ENCODE measurements at places on chromosomes 16 and 17. TPM values are rescaled to one million over a fixed set of nuclear protein-coding genes. Genes with fewer than 3 reads are reported as not detected.

TBC1D3E gene
- total RNA-seq: 13.3 TPM

PRRT2 gene
- total RNA-seq: 0.98 TPM

KRT16 gene
- not detected for total RNA-seq

SLC4A1 gene
- total RNA-seq: not detected

NPLOC4 gene
- 174 TPM for total RNA-seq

ZC3H18 gene
- total RNA-seq: 85.0 TPM

WNT9B gene
- not detected for total RNA-seq

TEKT5 gene
- 0.28 TPM for total RNA-seq

RND2 gene
- not detected for total RNA-seq

YPEL3 gene
- 25.8 TPM for total RNA-seq

RPGRIP1L gene
- 7.6 TPM for total RNA-seq

DOC2B gene
- total RNA-seq: 3.7 TPM

COX6A2 gene
- total RNA-seq: not detected

NPIPA3 gene
- not detected for total RNA-seq

- H3K27me3 ChIP-seq: peaks cover 8% of the 10 kb centered on the region
- no peaks in the 10 kb centered on the region for H3K36me3 ChIP-seq
- H3K4me1 ChIP-seq: no peaks in the 10 kb centered on the region
Observed at GRCh38 chr17:73319766-73320165, 8.0 kb upstream of the CDC42EP4 start.

GRCh38 chr17:51937264-51937663 lies 221.2 kb downstream of the CA10 start:
- H3K4me1 ChIP-seq: no peaks in the 10 kb centered on the region
- H3K4me3 ChIP-seq: no peak overlapping the region
- H3K27me3 ChIP-seq: no peaks in the 10 kb centered on the region
- no peak overlapping the region for H3K27ac ChIP-seq
- H3K36me3 ChIP-seq: no peaks in the 10 kb centered on the region

DNA sequence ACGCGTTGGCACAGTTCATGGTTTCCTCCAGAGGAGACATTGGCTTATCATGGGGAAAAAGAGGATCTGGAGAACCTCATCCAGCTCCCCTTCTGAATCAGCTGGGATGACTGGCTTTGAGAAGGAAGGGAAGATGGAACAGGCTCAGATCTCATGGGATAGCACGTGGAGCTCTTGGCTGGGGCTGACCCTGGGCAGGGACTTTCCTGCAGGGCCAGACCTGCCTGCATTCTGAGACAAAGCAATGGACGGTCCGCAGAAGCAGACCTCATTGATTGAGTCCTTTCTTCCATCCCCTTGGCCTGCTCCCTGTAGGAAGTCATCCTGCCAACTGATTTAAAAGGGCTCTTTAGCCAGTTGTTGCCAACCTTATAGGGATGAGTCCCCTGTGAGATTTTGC lies 26.2 kb downstream of the PLCD3 start:
- no peak overlapping the region for H3K27ac ChIP-seq
- H3K27me3 ChIP-seq: no peaks in the 10 kb centered on the region
- peaks cover 2% of the 10 kb centered on the region for H3K4me1 ChIP-seq
- peaks cover 7% of the 10 kb centered on the region for H3K36me3 ChIP-seq
- DNase-seq: no peak

GRCh38 chr17:4201226-4201625 lies 58.2 kb downstream of the CYB5D2 start:
- H3K36me3 ChIP-seq: peaks cover 11% of the 10 kb centered on the region
- H3K27ac ChIP-seq: no peak overlapping the region
- H3K4me3 ChIP-seq: no peak overlapping the region
- no peaks in the 10 kb centered on the region for H3K27me3 ChIP-seq
- DNase-seq: no peak
- no peaks in the 10 kb centered on the region for H3K4me1 ChIP-seq

GRCh38 chr16:3789375-3790099 lies 72.2 kb upstream of the TRAP1 start:
- H3K27me3 ChIP-seq: no peaks in the 10 kb centered on the region
- H3K4me1 ChIP-seq: peaks cover 46% of the 10 kb centered on the region
- peak overlapping the region; percentile 85 for H3K27ac ChIP-seq
- DNase-seq: no peak
- H3K36me3 ChIP-seq: peaks cover 17% of the 10 kb centered on the region

DNA sequence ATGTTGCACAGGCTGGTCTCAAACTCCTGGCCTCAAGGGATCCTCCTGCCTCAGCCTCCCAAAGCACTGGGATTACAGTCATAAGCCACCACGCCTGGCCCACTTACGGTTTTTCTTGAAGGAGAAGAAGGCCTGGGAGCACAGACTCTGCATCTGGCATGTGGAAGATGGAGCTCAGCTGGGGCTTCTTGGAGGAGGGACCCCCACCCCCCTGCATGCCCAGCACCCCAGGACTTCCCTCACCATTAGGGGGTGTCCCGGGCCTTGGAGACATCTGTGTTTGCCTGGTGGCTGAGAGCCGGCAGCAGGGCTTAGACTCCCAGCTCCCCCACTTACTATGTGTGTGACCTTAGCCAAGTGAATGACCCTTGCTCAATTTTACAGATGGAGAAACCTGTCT lies 204.7 kb downstream of the ZNF423 start:
- H3K36me3 ChIP-seq: peaks cover 11% of the 10 kb centered on the region
- no peak overlapping the region for H3K27ac ChIP-seq
- H3K4me3 ChIP-seq: no peak overlapping the region
- no peaks in the 10 kb centered on the region for H3K4me1 ChIP-seq

GRCh38 chr17:63826468-63827001 lies 696 bp upstream of the PSMC5 start:
- DNase-seq: no peak
- H3K4me1 ChIP-seq: peaks cover 61% of the 10 kb centered on the region
- peak overlapping the region; percentile 99 for H3K4me3 ChIP-seq
- H3K27me3 ChIP-seq: no peaks in the 10 kb centered on the region
- H3K27ac ChIP-seq: peak overlapping the region; percentile 99

- no peak overlapping the region for H3K27ac ChIP-seq
- peaks cover 4% of the 10 kb centered on the region for H3K36me3 ChIP-seq
- no peak overlapping the region for H3K4me3 ChIP-seq
- no peaks in the 10 kb centered on the region for H3K27me3 ChIP-seq
- DNase-seq: no peak
Observed at GRCh38 chr16:87816507-87817100, 50.8 kb upstream of the KLHDC4 start.

GRCh38 chr17:68344701-68345136 lies 53.4 kb downstream of the ARSG start:
- H3K4me1 ChIP-seq: peaks cover 64% of the 10 kb centered on the region
- H3K27me3 ChIP-seq: no peaks in the 10 kb centered on the region
- no peaks in the 10 kb centered on the region for H3K36me3 ChIP-seq
- peak overlapping the region; percentile 91 for H3K27ac ChIP-seq
- peak; percentile 69 for DNase-seq

DNA sequence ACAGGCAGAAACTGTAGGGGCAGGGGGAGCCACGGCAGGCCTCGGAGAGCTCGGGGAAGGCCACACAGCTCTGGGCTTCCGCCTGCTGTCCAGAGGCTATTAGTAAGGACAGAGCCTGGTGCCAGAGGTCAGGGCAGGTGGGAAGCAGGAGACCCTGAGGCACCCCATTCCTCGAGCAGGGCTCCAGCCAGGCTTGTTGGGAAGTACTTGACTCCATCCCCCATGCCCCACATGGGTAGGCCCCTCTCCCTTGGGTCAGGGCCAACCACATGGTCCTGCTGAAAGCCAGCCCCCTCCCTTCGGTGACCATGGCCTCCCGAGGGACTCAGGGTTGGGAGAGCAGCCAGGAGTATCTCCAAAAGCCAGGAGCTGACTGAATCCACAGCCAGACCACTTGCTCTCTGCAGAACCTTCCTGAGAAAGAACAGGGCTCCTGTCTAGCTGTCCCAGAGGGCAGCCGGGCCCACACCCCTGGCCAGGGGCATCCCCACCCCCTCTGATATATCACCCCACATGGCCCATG lies 17.4 kb upstream of the MPRIP start:
- H3K4me1 ChIP-seq: no peaks in the 10 kb centered on the region
- H3K36me3 ChIP-seq: no peaks in the 10 kb centered on the region
- H3K4me3 ChIP-seq: no peak overlapping the region

DNA sequence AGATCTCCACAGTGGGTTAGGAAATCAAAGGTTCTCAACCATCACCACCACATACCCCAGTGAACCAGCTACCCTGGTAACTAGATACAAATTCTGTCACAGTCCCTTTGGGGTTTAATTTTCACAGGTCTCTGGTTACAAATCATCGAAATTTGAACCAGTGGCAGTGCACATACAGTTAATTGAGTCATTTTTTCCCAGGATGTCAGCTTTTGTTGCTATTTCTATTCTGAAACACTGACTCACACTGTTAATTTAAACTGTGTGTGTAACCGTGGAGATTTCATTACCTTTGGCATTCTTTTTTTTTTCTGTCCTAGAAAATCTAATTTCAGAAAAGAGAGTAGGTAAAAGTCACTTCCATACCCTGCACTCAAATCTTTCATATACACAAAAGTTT lies 511.5 kb downstream of the TOX3 start:
- no peak for DNase-seq
- H3K27ac ChIP-seq: no peak overlapping the region
- no peaks in the 10 kb centered on the region for H3K36me3 ChIP-seq
- no peaks in the 10 kb centered on the region for H3K4me1 ChIP-seq
- no peak overlapping the region for H3K4me3 ChIP-seq

GRCh38 chr16:73143576-73144422 lies 95.9 kb upstream of the ZFHX3 start:
- no peak overlapping the region for H3K4me3 ChIP-seq
- H3K27me3 ChIP-seq: peaks cover 4% of the 10 kb centered on the region
- no peaks in the 10 kb centered on the region for H3K36me3 ChIP-seq
- no peak overlapping the region for H3K27ac ChIP-seq

GRCh38 chr16:2842340-2843000 lies 12.4 kb downstream of the ZG16B start:
- DNase-seq: peak; percentile 95
- H3K36me3 ChIP-seq: no peaks in the 10 kb centered on the region
- no peaks in the 10 kb centered on the region for H3K27me3 ChIP-seq
- peak overlapping the region; percentile 96 for H3K27ac ChIP-seq
- H3K4me1 ChIP-seq: peaks cover 47% of the 10 kb centered on the region
- H3K4me3 ChIP-seq: peak overlapping the region; percentile 93

- H3K27me3 ChIP-seq: no peaks in the 10 kb centered on the region
- H3K4me1 ChIP-seq: peaks cover 26% of the 10 kb centered on the region
- DNase-seq: no peak
- no peak overlapping the region for H3K4me3 ChIP-seq
- no peak overlapping the region for H3K27ac ChIP-seq
- H3K36me3 ChIP-seq: no peaks in the 10 kb centered on the region
Observed at GRCh38 chr16:68420366-68420942, 27.9 kb downstream of the SMPD3 start.

GRCh38 chr17:17545031-17545820 lies 46.3 kb downstream of the PEMT start:
- no peaks in the 10 kb centered on the region for H3K36me3 ChIP-seq
- H3K27ac ChIP-seq: no peak overlapping the region
- no peak overlapping the region for H3K4me3 ChIP-seq
- H3K27me3 ChIP-seq: no peaks in the 10 kb centered on the region
- no peak for DNase-seq

DNA sequence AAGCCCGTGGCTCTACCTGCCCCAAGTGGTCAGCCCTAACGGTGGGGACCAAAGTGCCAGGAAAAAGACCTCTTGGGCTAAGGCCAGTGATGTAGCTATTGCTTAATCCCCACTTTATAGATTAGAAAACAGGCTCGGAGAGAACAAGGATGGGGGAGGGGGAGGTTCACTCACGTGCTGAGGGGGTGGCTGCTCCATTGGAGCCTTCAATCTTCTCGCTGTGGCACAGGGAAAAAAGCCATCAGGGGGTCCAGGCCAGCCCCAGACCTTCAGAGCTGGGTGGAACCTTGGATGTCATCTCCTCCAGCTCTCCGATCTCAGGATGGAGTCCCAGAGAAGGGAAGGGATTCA lies 45.9 kb downstream of the SRCIN1 start:
- no peaks in the 10 kb centered on the region for H3K36me3 ChIP-seq
- H3K4me1 ChIP-seq: peaks cover 33% of the 10 kb centered on the region
- DNase-seq: no peak
- H3K4me3 ChIP-seq: no peak overlapping the region
- H3K27me3 ChIP-seq: peaks cover 49% of the 10 kb centered on the region

GRCh38 chr16:23270654-23271053 lies 31.4 kb upstream of the SCNN1B start:
- no peaks in the 10 kb centered on the region for H3K36me3 ChIP-seq
- DNase-seq: no peak
- no peak overlapping the region for H3K4me3 ChIP-seq
- H3K27me3 ChIP-seq: peaks cover 12% of the 10 kb centered on the region
- no peak overlapping the region for H3K27ac ChIP-seq

DNA sequence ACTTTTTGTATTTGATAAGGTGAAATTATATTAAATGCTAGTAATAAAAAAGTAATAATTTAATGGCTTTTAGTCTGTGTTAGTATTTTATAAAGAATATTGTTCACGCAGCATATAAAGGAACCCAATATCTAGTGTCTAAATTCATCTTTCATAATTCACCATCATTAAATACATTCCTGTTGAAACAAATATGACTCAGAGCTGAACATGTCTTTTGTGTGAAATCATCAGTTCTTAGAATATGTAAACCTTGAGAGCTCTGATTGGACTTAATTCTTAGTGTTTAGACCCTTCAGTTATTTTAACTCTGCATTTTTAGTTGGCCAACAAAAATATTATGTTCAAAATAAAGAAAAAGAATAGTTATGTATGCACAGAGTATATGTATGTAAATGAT lies 71.8 kb downstream of the ABHD15 start:
- H3K36me3 ChIP-seq: peaks cover 5% of the 10 kb centered on the region
- DNase-seq: no peak
- no peaks in the 10 kb centered on the region for H3K27me3 ChIP-seq
- H3K4me1 ChIP-seq: peaks cover 4% of the 10 kb centered on the region
- no peak overlapping the region for H3K4me3 ChIP-seq

DNA sequence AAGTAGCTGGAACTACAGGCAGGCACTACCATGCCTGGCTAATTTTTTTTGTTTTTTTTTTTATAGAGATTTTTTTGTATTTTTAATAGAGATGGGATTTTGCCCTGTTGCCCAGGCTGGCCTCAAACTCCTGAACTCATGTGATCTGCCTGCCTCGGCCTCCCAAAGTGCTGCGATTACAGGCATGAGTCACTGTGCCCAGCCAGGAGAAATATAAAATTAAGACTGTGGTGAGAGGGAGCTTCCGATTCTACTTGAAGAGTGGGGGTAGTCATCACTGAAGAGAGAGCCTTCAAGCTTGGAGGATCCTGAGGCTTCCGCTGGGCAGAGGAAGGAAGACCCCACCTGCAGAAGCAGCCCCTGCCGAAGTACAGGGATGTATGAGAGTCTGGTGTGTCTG lies 34.4 kb upstream of the RGS9 start:
- DNase-seq: no peak
- H3K27ac ChIP-seq: no peak overlapping the region
- peaks cover 22% of the 10 kb centered on the region for H3K4me1 ChIP-seq

DNA sequence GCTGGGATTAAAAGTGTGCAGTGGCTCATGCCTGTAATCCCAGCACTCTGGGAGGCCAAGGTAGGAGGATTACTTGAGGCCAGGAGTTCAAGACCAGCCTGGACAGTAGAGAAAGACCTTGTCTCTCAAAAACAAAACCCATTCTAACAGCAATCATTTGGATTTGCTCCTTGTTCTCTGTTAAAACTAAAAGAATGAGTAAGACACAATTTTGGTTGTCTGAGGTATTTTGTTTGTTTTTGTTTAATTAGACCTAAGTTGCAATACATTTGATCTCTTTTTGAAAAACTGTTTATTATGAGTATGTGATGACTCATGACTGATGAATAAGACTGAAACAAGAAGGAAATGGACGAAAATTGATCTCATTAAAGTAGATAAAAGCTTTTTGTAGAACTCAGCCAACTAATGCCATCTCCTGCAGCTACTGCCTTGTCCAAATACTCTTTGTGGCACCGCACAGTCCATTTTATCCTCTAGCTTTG lies 29.0 kb downstream of the GLG1 start:
- peaks cover 56% of the 10 kb centered on the region for H3K4me1 ChIP-seq
- H3K4me3 ChIP-seq: no peak overlapping the region
- no peak for DNase-seq
- H3K36me3 ChIP-seq: no peaks in the 10 kb centered on the region
